ENCODE measurements at places on chromosomes 3 and 15. TPM values are rescaled to one million over a fixed set of nuclear protein-coding genes. Genes with fewer than 3 reads are reported as not detected.

UBA3 gene
- total RNA-seq, result 58.3 TPM

GRCh38 chr15:85810075-85810474, 15.3 kb upstream of the KLHL25 start:
- H3K27me3 ChIP-seq, result no peaks in the 10 kb centered on the region
- H3K27ac ChIP-seq, result no peak overlapping the region
- H3K4me3 ChIP-seq, result no peak overlapping the region
- no peaks in the 10 kb centered on the region for H3K36me3 ChIP-seq

TMCC1 gene
- 41.9 TPM for total RNA-seq

OR5K2 gene
- total RNA-seq, result not detected

DNA sequence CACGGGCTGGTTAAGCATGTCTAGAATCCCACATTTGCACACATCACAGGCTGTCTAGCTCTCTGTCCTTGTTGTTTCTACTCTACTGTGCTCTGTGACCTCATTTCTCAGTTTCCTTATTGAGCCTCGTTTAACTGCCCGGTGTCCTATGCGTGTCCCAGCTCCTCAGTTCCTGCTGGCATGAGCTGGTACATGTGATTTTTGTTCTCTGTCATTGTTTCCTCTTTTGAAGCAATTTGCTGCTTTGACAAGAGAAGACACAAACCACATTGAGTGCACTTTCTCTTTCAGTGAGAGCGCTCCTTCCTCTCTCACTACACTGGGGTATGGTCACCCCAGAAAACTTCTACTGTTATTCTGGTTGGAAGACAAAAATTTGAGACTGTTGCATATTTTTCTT, 563.5 kb downstream of the PDCD6IP start:
- H3K4me1 ChIP-seq, result peaks cover 3% of the 10 kb centered on the region
- no peak for DNase-seq
- H3K36me3 ChIP-seq, result no peaks in the 10 kb centered on the region
- H3K27ac ChIP-seq, result no peak overlapping the region
- H3K4me3 ChIP-seq, result no peak overlapping the region

SRGAP3 gene
- 0.99 TPM for total RNA-seq

CSPG5 gene
- 2.8 TPM for total RNA-seq

GRCh38 chr3:114800272-114801031, 346.6 kb downstream of the ZBTB20 start:
- H3K27me3 ChIP-seq, result no peaks in the 10 kb centered on the region
- H3K36me3 ChIP-seq, result no peaks in the 10 kb centered on the region
- H3K27ac ChIP-seq, result no peak overlapping the region
- H3K4me1 ChIP-seq, result peaks cover 10% of the 10 kb centered on the region

- DNase-seq, result no peak
- H3K27ac ChIP-seq, result no peak overlapping the region
- H3K36me3 ChIP-seq, result no peaks in the 10 kb centered on the region
- peaks cover 22% of the 10 kb centered on the region for H3K4me1 ChIP-seq
These were observed 267.0 kb downstream of the PTPRG start for GRCh38 chr3:61828184-61828874.

ZNF660 gene
- 5.3 TPM for total RNA-seq

- no peak for DNase-seq
- H3K4me1 ChIP-seq, result no peaks in the 10 kb centered on the region
- no peaks in the 10 kb centered on the region for H3K27me3 ChIP-seq
- peaks cover 2% of the 10 kb centered on the region for H3K36me3 ChIP-seq
These were observed 7.0 kb upstream of the C15orf40 start for GRCh38 chr15:83018436-83018835.

- peaks cover 44% of the 10 kb centered on the region for H3K4me1 ChIP-seq
- no peak overlapping the region for H3K27ac ChIP-seq
- H3K4me3 ChIP-seq, result no peak overlapping the region
- H3K36me3 ChIP-seq, result no peaks in the 10 kb centered on the region
- no peak for DNase-seq
These were observed 3.1 kb downstream of the NSUN3 start for GRCh38 chr3:94065819-94066480.

DNA sequence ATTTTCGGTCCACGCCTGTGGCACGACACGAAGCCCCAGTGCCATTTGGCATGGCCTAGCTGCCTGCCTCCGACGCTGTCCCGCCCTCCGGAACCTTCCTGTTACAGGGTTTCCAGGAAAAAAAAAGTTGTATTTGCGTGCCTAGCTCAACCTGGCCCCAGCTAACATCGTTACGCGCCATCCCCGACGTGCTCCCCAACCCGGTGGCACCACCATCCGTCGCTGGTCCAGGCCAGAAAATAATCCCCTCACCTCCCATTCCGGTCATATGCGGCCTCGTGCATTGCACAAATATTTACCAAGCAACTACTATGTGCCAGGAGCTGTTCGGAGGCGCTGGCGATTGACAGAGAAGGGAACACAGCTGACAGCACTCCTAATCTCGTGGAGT, 1.4 kb upstream of the CYP1A1 start:
- peaks cover 20% of the 10 kb centered on the region for H3K4me1 ChIP-seq
- no peak overlapping the region for H3K27ac ChIP-seq
- DNase-seq, result no peak
- H3K4me3 ChIP-seq, result peak overlapping the region; percentile 51

GRCh38 chr3:43537225-43537624, 84.6 kb downstream of the ANO10 start:
- peaks cover 8% of the 10 kb centered on the region for H3K36me3 ChIP-seq
- no peak for DNase-seq
- no peak overlapping the region for H3K4me3 ChIP-seq
- no peak overlapping the region for H3K27ac ChIP-seq

DNA sequence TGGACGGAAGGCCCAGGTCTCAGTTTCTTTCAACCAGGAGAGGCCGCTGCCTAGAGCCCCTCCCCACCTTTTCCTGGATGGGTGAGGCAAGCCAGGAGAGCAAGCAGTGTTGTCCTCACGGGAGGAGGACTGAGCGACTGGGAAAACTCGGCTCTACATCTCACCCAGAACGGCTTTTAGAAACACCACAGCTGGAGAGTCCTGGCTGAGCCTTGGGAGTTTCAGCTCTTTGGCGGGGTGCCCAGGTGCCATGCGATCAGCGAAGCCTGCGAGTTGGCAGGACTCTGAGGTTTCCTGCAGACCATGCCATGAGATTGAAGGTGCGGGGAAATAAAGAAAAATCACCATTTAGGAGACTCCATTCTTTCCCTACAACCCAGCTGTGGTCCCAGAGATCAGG, 26.0 kb downstream of the PPCDC start:
- peak; percentile 52 for DNase-seq
- peaks cover 5% of the 10 kb centered on the region for H3K36me3 ChIP-seq
- H3K4me3 ChIP-seq, result no peak overlapping the region

CHST2 gene
- total RNA-seq, result 23.1 TPM

- H3K36me3 ChIP-seq, result peaks cover 10% of the 10 kb centered on the region
- no peak for DNase-seq
- no peaks in the 10 kb centered on the region for H3K27me3 ChIP-seq
- peaks cover 25% of the 10 kb centered on the region for H3K4me1 ChIP-seq
- no peak overlapping the region for H3K27ac ChIP-seq
These were observed 3.7 kb downstream of the BOC start for GRCh38 chr3:113214917-113215595.

- H3K27me3 ChIP-seq, result no peaks in the 10 kb centered on the region
- H3K4me3 ChIP-seq, result no peak overlapping the region
- peaks cover 31% of the 10 kb centered on the region for H3K4me1 ChIP-seq
- no peak overlapping the region for H3K27ac ChIP-seq
- no peak for DNase-seq
- no peaks in the 10 kb centered on the region for H3K36me3 ChIP-seq
These were observed 34.3 kb downstream of the STT3B start for GRCh38 chr3:31567036-31567435.

DNA sequence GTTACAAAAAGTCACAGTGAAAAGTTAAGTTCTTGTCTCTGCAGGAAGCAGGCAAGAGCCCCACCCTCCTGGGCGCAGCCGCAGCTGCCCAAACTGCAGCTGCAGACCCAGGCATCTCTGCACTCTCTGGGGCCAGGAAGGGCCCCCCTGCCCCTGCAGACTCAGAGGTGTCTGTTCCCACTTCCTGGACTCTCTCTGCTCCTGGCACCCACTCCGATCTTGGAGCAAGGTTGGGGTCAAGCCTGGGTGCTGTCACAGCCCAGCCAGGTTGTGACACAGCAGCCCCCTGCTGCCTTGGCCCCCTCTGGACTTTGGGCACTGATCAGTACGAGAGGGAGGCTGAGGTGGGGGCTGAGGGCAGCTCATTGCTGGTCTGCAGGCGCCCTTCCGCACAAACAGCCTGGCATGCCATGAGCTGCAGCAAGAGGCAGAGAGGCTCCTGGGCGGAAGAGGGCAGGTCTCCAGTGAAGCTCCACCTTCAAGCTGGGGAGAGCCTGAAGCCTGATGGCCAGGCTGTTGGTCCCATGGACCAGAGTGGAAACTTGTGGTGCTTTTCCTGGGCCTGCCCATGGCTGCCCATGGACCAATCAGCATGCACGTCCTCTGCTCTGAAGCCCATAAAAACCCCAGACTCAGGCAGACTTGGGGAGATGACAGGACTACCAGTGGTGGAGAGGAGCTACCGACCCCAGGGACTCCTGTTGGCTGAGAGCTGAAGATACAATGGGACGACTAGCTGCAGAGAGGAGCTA, 42.9 kb upstream of the LRRFIP2 start:
- H3K4me3 ChIP-seq, result no peak overlapping the region
- peaks cover 8% of the 10 kb centered on the region for H3K4me1 ChIP-seq
- no peaks in the 10 kb centered on the region for H3K36me3 ChIP-seq

TMEM207 gene
- total RNA-seq, result not detected

DNA sequence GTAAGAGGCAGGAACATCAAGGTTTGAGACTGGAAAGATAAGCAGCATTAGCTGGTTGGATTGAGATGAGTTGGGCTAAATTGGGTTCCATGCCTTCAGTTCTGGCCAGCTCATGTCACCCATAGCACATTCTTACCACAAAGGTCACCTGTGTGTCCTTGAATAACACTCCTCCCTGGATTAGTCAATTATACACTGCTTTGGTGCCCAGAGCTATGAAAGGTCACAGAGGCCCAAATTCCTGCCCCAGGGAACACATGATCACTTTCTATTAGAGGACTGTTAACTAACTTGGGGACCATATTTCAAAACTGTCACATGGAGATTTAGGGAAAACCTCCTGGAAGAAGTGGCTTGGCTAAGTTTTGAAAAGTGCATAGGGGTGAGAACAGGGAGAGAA, 40.1 kb upstream of the XCR1 start:
- H3K27ac ChIP-seq, result no peak overlapping the region
- no peak overlapping the region for H3K4me3 ChIP-seq
- peaks cover 15% of the 10 kb centered on the region for H3K4me1 ChIP-seq
- peaks cover 40% of the 10 kb centered on the region for H3K27me3 ChIP-seq

DNA sequence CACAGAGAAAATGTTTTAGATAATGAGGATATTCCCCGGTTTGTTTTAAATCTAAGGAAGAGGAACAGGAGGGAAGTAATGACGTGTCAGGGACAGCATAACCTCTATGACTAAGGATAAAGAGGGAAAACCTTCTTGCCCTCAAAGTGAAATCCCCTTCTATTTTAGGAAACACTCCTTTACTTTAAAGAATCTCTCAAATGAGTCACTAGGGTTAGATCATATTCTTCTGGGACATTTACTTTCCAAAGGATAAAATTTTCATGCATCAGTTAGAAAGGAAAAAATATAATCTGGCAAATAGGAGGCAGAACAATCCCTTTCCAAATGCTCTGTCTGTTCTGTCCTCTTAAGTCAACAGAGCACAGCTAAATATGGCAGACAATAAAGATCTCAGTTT, 43.2 kb upstream of the UBE2E2 start:
- H3K27ac ChIP-seq, result peak overlapping the region; percentile 65
- H3K4me1 ChIP-seq, result peaks cover 18% of the 10 kb centered on the region
- DNase-seq, result no peak
- peaks cover 2% of the 10 kb centered on the region for H3K27me3 ChIP-seq

FGD5 gene
- total RNA-seq, result 0.22 TPM

- peak; percentile 78 for DNase-seq
- H3K4me3 ChIP-seq, result peak overlapping the region; percentile 59
- peaks cover 24% of the 10 kb centered on the region for H3K4me1 ChIP-seq
- H3K36me3 ChIP-seq, result peaks cover 1% of the 10 kb centered on the region
- peaks cover 31% of the 10 kb centered on the region for H3K27me3 ChIP-seq
These were observed 288.6 kb downstream of the UACA start for GRCh38 chr15:70474471-70475406.

GRCh38 chr3:46959161-46959511, 17.4 kb downstream of the CCDC12 start:
- H3K4me3 ChIP-seq, result no peak overlapping the region
- peaks cover 47% of the 10 kb centered on the region for H3K4me1 ChIP-seq
- no peaks in the 10 kb centered on the region for H3K36me3 ChIP-seq
- no peak for DNase-seq
- no peaks in the 10 kb centered on the region for H3K27me3 ChIP-seq
- no peak overlapping the region for H3K27ac ChIP-seq

DNA sequence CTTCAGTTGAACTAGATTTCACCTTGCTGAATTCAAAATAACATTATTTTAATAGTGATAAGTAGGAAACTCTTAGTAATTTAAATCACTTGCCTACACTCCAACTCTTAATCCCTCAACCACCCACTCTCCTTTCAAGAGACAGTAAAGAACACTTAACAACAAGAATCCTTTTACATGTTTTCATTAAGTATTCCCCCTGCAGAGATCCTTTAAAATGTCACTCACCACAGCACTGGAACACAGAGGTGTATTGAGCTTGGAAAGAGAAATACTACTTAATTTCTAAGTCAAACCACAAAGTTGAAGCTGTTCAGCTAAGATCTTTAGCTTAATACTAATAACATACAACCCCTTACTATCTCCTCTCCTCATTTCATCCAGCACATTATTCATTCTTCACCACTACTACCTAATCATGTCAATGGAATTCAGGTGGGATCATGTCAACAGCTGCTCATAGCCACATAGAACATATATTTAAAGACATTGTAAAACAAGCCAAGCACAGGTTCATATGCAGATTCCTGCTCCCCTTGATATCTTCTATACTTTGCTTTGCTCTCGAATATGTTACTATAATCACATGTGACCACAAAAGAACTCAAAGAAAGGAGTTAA, 40.5 kb downstream of the IMPG2 start:
- H3K27me3 ChIP-seq, result no peaks in the 10 kb centered on the region
- H3K27ac ChIP-seq, result no peak overlapping the region
- H3K4me1 ChIP-seq, result peaks cover 13% of the 10 kb centered on the region
- peaks cover 1% of the 10 kb centered on the region for H3K36me3 ChIP-seq
- no peak for DNase-seq

- peaks cover 1% of the 10 kb centered on the region for H3K36me3 ChIP-seq
- no peak overlapping the region for H3K27ac ChIP-seq
- no peak for DNase-seq
- H3K4me1 ChIP-seq, result no peaks in the 10 kb centered on the region
- H3K27me3 ChIP-seq, result no peaks in the 10 kb centered on the region
These were observed 172.5 kb downstream of the NTRK3 start for GRCh38 chr15:88083811-88084760.

MUC13 gene
- total RNA-seq, result not detected

Data from chondrocyte (in vitro differentiated cells).